Coronary artery (tissue), 2 donors: ENCODE measurements at places on chromosomes 7 and 10.

GRCh38 chr7:1093502-1093843, 5.6 kb downstream of the GPER1 start:
- no peak for DNase-seq

- no peak for DNase-seq
Observed at GRCh38 chr10:106711313-106711906, 453.1 kb downstream of the SORCS1 start.

DNA sequence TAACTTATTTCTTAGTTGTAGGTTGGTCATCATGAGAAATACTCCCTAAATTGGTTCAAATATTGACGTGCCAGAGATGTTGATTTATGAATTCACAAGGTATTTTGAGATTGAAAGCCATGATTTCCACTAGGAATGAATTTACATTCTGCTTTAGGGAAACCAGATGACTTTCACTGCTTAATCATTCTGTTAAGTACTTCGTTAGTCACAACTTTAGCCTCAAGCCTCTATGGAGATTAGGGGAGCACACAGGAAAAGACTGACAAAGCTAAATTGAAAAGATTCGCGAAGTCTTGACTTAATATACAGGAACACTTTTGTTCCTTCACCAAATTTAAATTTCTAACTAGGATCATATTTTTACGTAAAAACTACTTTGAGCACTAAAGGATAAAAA, 250.4 kb upstream of the CACNA2D1 start:
- no peak for DNase-seq

- no peak for DNase-seq
Observed at GRCh38 chr10:10044922-10045764, 972.5 kb upstream of the CELF2 start.

GRCh38 chr10:80670774-80671173, 133.1 kb downstream of the SH2D4B start:
- no peak for DNase-seq

DNA sequence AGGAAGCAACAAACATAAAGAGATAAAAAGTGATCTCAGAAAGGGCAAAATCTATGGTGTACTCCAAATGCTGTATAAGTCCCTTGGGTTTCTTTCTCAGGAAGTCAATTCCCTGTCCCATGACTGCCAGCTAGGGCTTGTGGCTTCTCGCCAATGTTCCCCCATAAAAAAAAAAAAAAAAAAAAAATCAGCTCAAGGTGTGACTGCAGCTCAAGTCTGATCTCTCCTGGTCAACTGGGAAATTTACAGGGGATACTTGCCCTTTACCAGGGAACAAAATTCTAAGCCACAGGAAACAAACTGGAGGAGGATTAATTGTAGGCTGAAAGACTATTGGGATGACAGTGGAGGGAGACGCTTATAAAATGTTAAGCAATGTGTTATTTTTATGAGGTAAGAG, 76.0 kb downstream of the PCGF5 start:
- no peak for DNase-seq

DNA sequence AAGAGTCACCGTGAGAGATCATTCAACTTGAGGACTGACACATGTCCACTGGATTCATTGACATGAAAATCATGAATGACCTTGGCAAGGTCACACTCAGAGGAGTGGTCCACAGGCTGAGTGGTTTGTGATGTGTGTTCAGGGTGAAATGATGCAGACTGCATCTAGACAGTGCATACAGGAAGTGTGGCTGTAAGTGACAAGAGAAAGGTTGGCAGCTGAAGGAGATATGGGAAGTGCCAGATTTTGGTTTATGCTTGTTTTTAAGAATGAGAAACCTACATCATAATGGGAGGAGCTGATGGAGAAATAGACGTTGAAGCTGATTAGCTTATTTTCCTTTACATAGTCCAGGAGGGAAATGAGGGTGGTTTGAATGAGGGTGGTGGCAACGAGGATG, 64.8 kb upstream of the VIPR2 start:
- DNase-seq = no peak

DNA sequence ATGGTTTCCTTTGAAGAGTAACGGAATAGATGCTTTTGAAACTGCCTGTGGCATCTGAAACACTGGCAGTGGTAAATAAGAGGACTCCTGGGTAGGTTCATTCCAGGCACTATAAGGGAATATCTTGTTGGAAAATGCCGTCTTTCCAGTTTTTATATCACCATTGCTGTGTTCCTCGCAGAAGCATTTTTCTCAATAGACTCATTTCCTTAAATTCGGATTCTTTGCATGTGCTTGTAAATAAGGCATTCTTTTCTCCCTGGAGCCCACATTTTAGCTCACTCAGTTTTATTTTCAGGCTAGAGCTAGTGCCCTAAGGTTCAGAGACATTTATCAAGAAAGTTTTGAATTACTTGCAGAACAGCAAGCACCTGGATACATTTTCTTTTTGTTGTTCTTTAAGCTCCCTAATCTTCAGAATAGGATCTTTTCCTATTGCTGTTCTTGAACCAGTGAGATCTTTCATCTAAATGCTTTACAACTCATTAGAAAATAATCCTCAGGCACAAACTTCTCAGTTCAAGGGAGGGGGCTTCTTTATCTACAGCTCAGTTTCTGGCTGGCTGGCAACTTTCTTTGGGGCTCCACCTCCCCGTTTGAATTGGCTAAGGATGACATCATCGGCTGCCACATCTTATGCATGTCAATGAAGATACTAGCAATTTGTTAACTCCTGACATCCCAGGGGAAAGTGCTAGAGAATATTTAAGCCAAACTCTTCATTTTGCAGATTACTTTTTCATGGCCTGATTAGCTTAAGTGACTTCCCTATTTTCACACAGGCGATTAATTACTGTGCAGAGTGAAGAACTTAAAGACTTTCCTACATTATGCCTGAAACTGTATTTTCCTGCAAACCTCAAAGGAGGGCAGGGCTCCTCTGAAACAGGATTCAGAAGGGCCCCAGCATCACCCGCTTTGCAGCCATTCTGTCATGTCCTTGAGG, 133.7 kb upstream of the RSU1 start:
- no peak for DNase-seq

DNA sequence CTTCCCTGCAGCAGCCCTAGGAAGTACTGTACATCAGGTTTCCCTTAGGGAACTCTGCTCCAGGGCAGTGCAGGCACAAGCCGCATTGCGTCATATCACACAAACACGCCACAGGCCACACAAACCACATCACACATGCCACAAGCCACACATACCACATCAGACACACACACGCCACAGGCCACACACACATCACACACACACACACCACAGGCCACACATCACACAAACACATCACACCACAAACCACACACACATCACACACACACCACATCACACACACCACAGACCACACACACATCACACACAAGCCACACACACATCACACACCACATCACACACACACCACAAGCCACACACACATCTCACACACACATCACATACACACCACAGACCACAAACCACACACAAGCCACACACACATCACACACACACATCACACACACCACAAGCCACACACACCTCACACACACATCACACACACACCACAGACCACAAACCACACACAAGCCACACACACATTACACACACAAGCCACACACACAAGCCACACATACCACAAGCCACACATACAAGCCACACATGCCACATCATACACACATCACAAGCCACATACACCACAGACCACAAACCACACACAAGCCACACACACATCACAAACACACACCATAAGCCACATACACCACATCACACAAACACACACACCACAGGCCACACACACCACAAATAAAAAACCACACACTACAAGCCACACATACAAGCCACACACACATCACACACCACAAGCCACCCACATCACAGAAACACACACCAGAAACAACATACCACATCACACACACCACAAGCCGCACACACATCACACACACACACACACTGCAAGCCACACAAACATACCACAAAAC, 53.4 kb downstream of the TMEM209 start:
- no peak for DNase-seq

GRCh38 chr7:125098377-125098970, 168.8 kb upstream of the POT1 start:
- DNase-seq = no peak

- DNase-seq = peak; percentile 46
Observed at GRCh38 chr7:158289761-158290523, 297.7 kb downstream of the PTPRN2 start.

GRCh38 chr10:34581801-34582532, 233.1 kb downstream of the PARD3 start:
- DNase-seq = no peak

DNA sequence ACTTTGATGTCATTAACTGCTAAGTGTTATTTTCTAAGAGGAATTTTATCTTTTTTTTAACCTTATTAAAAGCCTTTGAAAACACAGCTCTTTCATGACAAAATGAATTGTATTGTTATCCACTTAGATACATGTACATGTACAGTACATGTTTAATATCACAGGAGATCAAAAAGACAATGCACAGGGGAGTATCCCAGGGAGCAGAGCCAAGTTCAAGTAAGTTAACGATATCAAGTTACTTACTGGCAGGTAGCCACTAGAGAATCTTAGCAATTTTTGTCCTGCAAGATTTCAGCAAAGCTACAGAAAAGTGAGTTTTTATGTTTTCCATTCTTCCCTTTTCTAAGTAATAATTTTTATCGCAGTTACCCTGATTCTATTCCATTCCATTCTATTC, 33.9 kb upstream of the ARL4A start:
- DNase-seq = no peak

DNA sequence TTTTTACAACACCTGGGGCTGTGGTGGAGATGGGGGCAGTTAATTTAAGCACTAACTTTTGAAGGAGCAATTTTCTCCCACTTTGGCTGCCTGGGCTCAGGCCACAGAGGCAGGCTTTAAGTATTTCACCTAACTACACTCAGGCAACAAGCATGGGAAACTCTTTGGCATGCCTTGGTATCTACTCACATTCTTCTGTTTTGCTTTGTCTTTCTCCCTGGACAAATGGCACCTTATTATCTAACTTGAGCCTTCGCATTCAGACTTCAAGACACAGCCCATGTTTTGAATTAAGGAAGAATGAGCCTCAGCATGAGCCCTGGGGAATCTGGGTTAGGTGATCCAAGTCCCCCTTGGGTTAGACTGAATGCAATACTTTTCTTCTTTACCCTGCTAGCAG, 31.8 kb upstream of the BMPER start:
- no peak for DNase-seq

DNA sequence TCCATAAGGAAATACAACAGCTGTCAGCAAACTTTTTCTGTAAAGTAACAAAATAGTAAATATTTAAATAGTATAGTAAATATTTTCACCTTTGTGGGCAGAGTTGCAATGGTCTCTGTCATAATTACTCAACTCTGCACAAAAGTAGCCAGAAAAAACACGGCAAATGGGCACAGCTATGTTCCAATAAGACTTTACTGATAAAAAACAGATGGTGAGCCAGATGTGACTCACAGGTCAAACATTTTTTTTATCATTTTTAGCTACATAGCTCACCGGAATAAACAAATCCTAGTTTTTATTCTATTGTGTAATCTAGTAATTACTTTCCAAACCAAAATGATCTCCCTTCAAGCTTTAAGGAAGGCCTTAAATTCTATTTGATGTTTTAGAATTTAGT, 55.3 kb downstream of the NCAPG2 start:
- DNase-seq = no peak

GRCh38 chr7:105101864-105102263, 87.9 kb downstream of the KMT2E start:
- no peak for DNase-seq

DNA sequence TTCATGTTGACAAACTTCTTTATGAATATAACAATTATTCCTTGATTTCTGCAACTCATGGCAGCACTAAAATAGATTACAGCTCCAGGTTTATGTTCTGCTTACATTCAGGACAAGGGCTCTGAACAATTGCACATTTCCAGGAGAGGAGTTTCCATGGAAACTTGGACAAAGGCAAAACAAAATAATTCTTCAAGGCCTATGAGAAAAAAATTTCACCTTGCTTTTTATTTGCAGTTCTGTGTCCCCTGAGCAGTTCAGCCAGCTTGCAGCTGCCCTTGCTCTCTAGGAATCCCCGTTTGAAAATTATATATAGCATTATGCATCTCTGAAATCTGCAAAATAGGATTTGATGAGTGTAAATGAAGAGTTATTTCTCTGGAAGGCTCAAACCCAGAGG, 71.7 kb downstream of the ARL4A start:
- no peak for DNase-seq

- DNase-seq = peak; percentile 75
Observed at GRCh38 chr7:2018569-2019460, 213.9 kb downstream of the MAD1L1 start.

GRCh38 chr7:120877701-120878100, 19.8 kb upstream of the TSPAN12 start:
- no peak for DNase-seq

GRCh38 chr10:29039677-29040189, 249.1 kb upstream of the LYZL1 start:
- DNase-seq = no peak

- DNase-seq = no peak
Observed at GRCh38 chr7:87170828-87171227, 18.6 kb downstream of the DMTF1 start.

- DNase-seq = no peak
Observed at GRCh38 chr7:55549457-55549856, 22.8 kb downstream of the VOPP1 start.

- DNase-seq = no peak
Observed at GRCh38 chr7:116455499-116455898, 44.0 kb upstream of the CAV2 start.

DNA sequence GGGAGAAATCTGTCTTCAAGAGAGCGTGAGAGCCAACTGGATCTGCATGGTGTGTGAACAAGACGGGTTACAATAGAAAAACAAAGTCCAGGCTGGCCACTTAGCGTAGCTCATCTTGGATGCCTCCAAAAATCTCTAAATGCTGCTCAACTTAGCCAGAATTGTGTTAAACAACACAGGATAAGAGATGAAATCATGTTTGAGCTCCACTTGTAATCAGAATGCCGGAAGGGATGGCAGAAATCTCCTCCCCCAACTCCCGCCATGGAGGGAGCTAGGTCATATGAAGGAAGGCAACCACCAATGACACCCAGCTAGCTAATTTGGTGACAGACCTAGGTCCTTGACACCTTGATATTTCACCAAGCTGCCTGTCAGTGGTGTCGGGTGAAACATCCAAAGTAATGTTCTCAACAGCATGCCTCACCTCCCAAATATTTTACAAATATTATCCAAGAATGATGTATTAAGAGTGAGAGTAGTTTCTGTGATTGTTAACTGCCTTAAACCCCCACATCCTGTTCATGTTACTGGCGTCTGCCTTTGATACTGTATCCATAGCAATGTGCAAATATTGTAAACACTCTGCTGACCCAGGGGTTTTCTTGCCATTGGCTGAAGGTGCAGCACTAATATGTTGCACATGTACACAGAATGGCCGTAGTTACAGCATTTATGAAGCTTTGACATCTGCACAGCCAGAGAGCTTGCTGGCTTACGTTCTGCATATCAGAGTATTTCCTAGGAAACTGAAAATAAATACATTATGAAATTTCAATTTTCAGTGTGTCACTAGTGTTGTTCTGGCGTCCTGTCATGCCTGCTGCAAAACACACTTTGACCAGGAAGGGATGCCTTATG, 25.8 kb downstream of the TMEM254 start:
- DNase-seq = peak; percentile 78

DNA sequence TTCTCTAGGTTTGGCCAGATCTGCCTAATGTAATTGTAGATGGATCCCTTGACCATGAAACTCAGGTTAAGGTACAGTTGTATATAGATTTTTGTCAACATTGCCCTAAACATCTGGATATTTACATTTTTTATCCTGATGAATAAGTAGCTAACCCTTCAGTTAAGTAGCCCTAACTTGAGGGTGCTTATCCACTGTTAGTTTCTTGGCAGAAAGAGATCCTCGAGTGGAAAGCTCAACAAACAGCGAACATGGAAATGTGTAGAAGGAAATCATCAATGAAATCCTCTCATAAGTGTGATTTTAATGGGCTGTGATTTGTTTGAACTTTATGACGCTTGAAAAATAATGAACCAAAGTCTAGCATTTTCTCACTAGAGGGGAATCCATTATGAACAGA, 72.8 kb downstream of the PRSS58 start:
- DNase-seq = no peak
